Stimulated activated CD4-positive, alpha-beta T cell treated with anti-CD3 and anti-CD28 coated beads, TNF-alpha, amount 100 ng/mL, for 24 hours (primary cell): ENCODE measurements at places on chromosomes 5 and 9.

DNA sequence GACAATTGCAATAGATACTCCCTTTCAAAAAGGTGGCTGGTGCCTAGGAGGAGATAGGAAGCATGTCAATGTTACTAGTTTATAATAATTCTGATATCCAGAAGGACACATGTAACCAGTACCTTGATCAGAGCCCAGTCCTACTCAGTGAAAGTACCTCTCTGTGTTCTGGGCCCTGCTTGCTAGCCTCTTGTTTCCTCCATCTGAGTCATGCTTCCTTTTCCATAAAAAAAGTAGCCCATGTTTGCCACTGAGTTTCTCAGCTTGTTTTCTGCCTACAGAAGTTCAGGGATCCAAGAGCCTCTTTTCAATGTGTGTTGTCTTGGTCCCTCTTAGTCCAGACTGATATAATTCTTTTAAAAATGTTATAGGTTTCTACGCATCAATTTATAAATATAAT is 149.0 kb downstream of the SSBP2 start:
- DNase-seq, result no peak

GRCh38 chr9:129235931-129236331 is 57.9 kb upstream of the IER5L start:
- peak; percentile 52 for DNase-seq

DNA sequence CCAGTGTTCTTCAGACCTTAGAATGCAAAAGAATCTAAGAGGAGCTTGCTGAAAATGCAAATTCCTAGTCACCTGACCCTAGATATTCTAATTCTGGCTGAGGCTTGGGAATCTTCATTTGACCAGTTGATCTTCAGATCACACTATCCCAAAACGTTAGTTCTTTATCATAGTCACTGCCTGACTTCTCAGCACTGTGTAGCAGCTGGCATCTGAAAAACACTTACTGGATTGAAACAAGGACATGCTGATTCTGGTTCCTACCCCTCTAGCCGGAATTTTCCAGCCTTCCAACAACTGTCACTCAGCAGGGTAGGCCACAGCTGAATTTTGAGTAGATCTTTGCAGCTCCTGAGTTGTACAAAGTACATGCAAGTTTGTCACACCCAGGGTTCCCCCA is 72.2 kb downstream of the EBF1 start:
- no peak for DNase-seq

GRCh38 chr9:3863111-3863528 is 337.3 kb upstream of the RFX3 start:
- DNase-seq, result no peak

DNA sequence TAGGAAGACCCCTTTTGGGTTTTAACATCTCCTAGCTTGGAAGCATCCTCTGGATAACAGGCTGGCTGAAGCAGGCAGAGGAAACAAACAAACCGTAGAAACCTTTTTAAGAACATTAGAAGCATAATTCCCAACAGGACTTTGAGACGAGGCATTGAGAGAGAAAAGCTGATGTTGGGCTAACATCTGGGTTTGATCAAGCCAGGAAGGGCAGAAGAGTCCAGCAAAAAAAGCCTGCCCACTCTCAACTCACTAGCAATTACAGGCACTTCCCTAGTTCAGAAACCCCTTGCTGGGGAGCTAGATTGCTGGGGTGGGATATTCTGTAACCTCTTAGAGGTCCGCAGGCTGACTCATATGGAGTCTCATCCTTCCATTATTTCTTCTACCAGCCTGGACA is 75.4 kb upstream of the CTNNA1 start:
- no peak for DNase-seq

GRCh38 chr5:143677403-143677802 is 134.6 kb upstream of the HMHB1 start:
- DNase-seq, result no peak

GRCh38 chr9:71562140-71562539 is 206.2 kb downstream of the CEMIP2 start:
- DNase-seq, result no peak

DNA sequence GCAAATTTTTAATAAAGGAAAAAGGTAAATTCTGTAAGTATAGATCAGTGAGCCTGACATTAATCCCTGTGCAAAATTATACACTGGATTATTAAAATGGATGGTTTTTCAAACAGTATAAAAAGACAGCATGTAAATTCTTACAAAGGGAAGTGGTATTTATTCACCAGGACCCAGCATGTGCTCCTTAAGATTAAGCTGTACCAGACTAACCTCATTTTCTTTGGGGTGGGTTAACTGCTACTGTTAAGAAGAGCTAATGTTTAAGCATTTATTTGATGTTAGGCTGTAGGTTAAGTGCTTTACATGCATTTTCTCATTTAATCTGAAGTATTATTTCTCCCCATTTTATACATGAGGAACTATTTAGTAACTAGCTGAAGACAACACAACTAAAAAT is 60.3 kb upstream of the RFX3 start:
- no peak for DNase-seq

- no peak for DNase-seq
These were observed 27.9 kb upstream of the MGAT1 start for GRCh38 chr5:180830253-180831138.
